ENCODE measurements at places on chromosomes 5 and 9. TPM values are rescaled to one million over a fixed set of nuclear protein-coding genes. Genes with fewer than 3 reads are reported as not detected.
A peak's percentile ranks its signal among the peaks of the same experiment; 100 is the strongest.

The WDR38 gene
- not detected for total RNA-seq

The ZNF454 gene
- total RNA-seq: not detected

DNA sequence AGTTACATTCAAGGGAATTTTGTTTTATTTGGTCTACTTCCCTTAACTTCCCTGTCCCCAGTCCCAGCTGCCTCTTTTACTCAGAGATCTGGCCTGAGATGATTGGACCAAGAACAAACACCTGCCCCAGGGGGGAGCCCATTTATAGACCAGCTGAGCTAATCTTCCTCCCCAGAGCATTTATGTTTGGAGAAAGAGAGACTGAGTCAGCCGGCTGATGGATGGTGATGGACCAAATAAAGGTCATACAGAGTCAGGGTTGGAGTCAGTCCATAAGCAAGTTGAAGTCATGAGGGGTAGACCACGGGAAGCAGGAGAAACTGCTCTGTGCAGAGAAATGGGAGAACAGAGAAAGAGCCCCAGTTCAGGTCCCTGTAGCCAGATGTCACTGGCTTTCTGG is 77.7 kb downstream of the TMEM174 start:
- no peaks in the 10 kb centered on the region for H3K4me1 ChIP-seq
- no peak overlapping the region for H3K27ac ChIP-seq
- no peak for DNase-seq
- H3K4me3 ChIP-seq: no peak overlapping the region
- H3K36me3 ChIP-seq: no peaks in the 10 kb centered on the region

The BNIP1 gene
- 18.9 TPM for total RNA-seq

The FREM1 gene
- total RNA-seq: 0.11 TPM

The SPAAR gene
- total RNA-seq: not detected

- H3K27me3 ChIP-seq: no peaks in the 10 kb centered on the region
- no peak overlapping the region for H3K27ac ChIP-seq
- no peak overlapping the region for H3K4me3 ChIP-seq
- no peaks in the 10 kb centered on the region for H3K36me3 ChIP-seq
Observed at GRCh38 chr5:151696470-151697061, 9.9 kb upstream of the SPARC start.

DNA sequence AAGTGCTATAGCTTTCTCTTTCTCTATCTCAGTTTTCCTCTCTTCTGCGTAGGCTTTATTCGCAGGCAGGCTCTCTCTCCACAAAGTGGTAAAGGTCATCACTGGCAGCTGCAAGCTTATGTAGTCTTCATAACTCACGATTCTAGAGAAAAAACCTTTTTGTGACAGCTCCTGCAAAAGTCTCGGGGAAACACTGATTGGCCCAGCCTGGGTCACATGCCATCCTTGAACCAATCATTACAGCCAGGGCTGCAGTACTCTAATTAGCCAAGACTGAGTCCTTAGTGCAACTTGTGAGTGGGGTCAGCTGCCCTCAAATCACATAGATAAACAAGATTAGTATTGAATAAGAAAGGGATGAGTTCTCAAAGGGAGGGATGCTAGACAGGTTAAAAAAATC is 18.3 kb upstream of the FRMPD1 start:
- no peak overlapping the region for H3K4me3 ChIP-seq
- no peaks in the 10 kb centered on the region for H3K27me3 ChIP-seq
- no peak overlapping the region for H3K27ac ChIP-seq
- H3K4me1 ChIP-seq: no peaks in the 10 kb centered on the region

The IFNA7 gene
- not detected for total RNA-seq

The CDK9 gene
- 86.3 TPM for total RNA-seq

- 0 out of 2 replicates have a peak, but pooled peaks cover 4% of the 10 kb centered on the region for H3K27me3 ChIP-seq
- no peak for DNase-seq
- H3K36me3 ChIP-seq: no peaks in the 10 kb centered on the region
- no peak overlapping the region for H3K27ac ChIP-seq
- H3K4me3 ChIP-seq: no peak overlapping the region
Observed at GRCh38 chr5:137300411-137301240, 198.5 kb downstream of the SPOCK1 start.

The AP3S1 gene
- 45.6 TPM for total RNA-seq

DNA sequence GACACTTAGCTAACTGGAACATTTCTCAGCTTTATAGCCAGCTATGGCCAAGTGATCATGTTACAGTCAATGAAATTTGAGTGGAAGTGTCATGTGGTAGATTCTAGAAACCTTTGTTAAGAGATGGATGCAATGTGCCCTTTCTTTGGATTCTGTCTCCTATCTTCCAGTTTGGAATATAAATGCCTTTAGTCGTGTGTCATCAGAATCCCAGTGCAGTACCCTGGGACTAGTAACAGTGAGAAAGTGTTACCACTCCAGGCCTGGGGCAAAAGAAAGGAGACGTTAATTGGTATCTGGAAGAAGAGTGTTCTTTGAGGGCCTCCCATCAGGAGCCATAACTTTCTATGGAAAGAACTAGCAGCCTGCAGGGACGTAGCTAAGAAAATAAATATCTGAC is 149.6 kb downstream of the SNX18 start:
- H3K27ac ChIP-seq: no peak overlapping the region
- no peak overlapping the region for H3K4me3 ChIP-seq
- no peaks in the 10 kb centered on the region for H3K4me1 ChIP-seq
- no peak for DNase-seq

GRCh38 chr9:89986190-89986589 is 381.4 kb downstream of the GADD45G start:
- H3K27ac ChIP-seq: no peak overlapping the region
- no peak overlapping the region for H3K4me3 ChIP-seq
- H3K4me1 ChIP-seq: peaks cover 6% of the 10 kb centered on the region

DNA sequence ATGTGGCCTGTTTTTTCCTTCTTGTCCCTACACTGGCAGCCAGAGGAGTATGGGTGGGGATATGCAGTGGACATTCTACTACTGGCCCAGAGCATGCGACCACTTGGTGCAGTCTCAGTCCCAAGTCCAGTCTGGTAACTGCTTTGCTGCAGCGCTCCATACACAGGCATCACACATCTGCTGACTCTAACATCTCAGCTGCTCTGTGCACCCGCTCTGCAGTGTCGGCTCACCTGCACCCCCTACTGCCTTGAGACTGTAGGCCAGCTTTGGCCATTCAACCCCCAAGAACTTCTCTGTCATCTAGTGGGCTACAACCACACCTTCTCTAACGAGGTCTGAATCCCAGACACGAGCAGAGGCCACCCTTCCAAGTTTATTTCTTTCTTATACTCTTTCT is 46.4 kb upstream of the SLCO6A1 start:
- no peaks in the 10 kb centered on the region for H3K4me1 ChIP-seq
- no peaks in the 10 kb centered on the region for H3K36me3 ChIP-seq
- no peak for DNase-seq
- no peaks in the 10 kb centered on the region for H3K27me3 ChIP-seq
- no peak overlapping the region for H3K27ac ChIP-seq

DNA sequence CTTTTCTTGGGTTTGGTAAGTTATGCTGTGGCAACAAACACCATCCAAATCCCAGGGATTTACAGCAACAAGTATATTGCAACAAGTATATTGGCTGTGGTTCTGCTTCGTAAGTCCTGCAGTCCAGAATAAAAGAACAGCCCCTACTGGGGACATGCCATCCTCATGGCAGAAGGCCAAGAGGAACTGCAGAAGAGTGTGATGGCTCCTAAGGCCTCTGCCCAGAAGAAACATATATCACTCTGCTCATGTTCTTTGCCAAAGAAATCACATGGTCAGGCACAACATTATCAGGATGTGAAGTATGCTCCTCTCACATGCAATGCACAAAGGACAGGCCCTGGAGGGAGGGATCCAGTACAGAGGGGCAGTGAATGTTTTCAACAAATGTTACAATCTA is 159.6 kb upstream of the TAS2R1 start:
- no peak for DNase-seq
- H3K27ac ChIP-seq: no peak overlapping the region
- H3K4me1 ChIP-seq: no peaks in the 10 kb centered on the region
- no peak overlapping the region for H3K4me3 ChIP-seq
- H3K36me3 ChIP-seq: no peaks in the 10 kb centered on the region

The SPINK13 gene
- not detected for total RNA-seq

GRCh38 chr9:126494746-126495145 is 119.0 kb upstream of the LMX1B start:
- H3K4me1 ChIP-seq: no peaks in the 10 kb centered on the region
- no peaks in the 10 kb centered on the region for H3K27me3 ChIP-seq
- no peak overlapping the region for H3K27ac ChIP-seq

- no peaks in the 10 kb centered on the region for H3K27me3 ChIP-seq
- no peaks in the 10 kb centered on the region for H3K36me3 ChIP-seq
- H3K27ac ChIP-seq: no peak overlapping the region
- no peak overlapping the region for H3K4me3 ChIP-seq
- H3K4me1 ChIP-seq: no peaks in the 10 kb centered on the region
Observed at GRCh38 chr9:135078361-135078821, 9.1 kb upstream of the OLFM1 start.

- H3K36me3 ChIP-seq: no peaks in the 10 kb centered on the region
- no peaks in the 10 kb centered on the region for H3K27me3 ChIP-seq
Observed at GRCh38 chr5:160118349-160119141, 705 bp downstream of the PWWP2A start.

DNA sequence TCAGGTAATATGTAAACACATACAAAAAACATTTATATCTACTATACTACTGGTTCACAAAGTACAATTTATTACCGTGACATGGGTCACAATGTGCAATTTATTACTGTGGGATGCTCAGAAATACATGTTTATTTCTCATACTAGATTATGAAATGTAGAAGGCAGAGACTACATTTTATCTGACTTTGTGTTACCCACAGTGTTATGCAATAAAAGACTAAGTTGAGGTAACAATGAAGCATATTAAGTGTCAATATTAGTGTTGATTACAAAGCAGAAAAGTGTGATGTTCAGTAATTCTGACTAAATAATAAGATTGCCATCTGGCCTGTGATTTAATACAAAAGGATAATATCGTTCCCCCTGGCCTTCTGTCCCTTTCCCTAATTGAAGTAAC is 42.4 kb downstream of the CPLANE1 start:
- H3K4me1 ChIP-seq: no peaks in the 10 kb centered on the region
- H3K27ac ChIP-seq: no peak overlapping the region
- no peaks in the 10 kb centered on the region for H3K27me3 ChIP-seq
- no peak for DNase-seq

The CDO1 gene
- total RNA-seq: not detected

DNA sequence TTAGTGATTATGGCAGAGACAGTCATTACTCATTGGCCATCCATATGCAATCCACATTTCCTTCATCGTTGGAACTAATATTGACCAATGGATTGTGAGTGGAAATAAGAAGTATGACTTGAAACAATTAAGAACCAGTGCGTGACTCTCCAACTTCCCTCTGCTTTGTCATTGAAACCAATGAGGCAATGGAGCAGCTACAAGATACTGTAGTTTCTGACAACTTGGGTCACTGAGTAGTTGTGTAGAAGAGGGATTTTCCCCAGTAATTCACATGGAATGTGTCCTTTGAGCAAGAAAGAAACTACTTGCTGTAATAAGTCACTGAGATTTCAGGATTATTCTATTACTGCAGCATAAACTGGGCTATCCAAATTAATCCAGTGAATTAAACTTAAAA is 785.3 kb upstream of the RIOK2 start:
- no peaks in the 10 kb centered on the region for H3K36me3 ChIP-seq
- DNase-seq: no peak
- no peak overlapping the region for H3K27ac ChIP-seq
- no peaks in the 10 kb centered on the region for H3K4me1 ChIP-seq
- H3K4me3 ChIP-seq: no peak overlapping the region

DNA sequence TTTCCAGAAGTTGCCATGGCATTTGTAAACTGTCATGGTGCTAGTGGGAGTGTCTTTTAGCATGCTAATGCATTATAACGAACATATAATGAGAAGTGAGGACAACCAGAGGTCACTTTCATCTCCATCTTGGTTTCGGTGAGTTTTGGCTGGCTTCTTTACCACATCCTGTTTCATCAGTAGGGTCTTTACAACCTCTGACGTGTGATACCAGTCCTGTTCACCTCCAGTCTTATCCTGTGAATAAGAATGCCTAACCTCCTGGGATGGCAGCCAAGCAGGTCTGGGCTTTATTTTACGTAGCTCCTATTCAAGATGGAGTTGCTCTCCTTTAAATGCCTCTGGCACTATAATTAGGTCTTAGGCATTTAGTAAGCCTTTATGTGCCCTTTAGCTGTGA is 20.4 kb upstream of the RFK start:
- DNase-seq: peak; percentile 48
- H3K4me1 ChIP-seq: peaks cover 13% of the 10 kb centered on the region

The GMCL2 gene
- not detected for total RNA-seq

- DNase-seq: no peak
- no peaks in the 10 kb centered on the region for H3K4me1 ChIP-seq
- H3K27me3 ChIP-seq: no peaks in the 10 kb centered on the region
- H3K36me3 ChIP-seq: no peaks in the 10 kb centered on the region
- H3K27ac ChIP-seq: no peak overlapping the region
- H3K4me3 ChIP-seq: no peak overlapping the region
Observed at GRCh38 chr5:144177548-144177947, 6.9 kb downstream of the KCTD16 start.

DNA sequence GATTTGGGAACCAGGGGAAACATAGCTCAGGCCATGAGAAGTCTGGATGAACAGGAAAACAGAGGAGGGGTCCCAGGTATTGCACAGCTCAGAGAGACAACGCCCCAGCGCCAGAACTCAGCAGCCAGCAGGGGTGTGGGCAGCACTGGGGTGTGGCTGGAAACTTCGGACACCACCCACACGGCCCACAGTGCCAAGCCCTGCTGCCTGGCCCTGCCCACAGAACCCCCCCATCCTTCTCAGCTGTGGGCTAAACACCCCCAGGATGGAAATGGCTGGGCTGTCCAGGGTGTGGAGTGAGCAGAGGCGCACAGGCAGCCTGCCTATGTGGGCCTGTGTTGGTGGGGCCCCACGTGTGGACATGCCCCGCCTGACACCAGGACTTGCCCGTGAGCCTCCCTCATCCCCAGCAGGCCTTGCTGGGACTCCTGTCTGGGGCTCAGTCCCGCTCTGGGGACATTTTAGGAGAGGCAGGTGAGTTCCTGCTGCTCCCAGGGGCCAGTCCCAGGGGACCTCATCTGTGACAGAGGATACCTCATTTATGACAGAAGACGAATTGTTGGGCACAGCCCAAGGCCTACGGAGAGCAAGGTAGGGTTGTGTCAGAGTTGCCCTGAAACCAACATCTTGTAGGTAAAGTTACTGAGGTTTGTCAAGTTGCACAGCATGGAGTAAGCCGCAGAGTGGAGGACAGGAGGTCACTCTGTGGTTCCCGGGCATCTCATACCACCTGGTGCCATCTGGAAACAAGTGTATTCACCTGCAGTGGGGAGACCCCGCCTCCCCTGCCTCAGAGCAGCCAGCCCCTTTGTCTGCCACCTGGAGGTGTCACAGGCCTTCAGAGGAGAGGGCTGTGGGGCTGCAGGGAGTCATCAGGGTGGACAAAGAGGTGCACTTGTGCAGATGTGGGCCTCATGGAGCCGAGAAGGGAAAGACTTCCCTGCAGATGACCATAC is 183.2 kb downstream of the AUH start:
- no peak overlapping the region for H3K27ac ChIP-seq
- H3K36me3 ChIP-seq: no peaks in the 10 kb centered on the region
- no peaks in the 10 kb centered on the region for H3K4me1 ChIP-seq
- H3K4me3 ChIP-seq: no peak overlapping the region
- H3K27me3 ChIP-seq: no peaks in the 10 kb centered on the region
